Erythroblast (primary cell): ENCODE measurements at places on chromosomes 3 and 15.
A peak's percentile ranks its signal among the peaks of the same experiment; 100 is the strongest.

DNA sequence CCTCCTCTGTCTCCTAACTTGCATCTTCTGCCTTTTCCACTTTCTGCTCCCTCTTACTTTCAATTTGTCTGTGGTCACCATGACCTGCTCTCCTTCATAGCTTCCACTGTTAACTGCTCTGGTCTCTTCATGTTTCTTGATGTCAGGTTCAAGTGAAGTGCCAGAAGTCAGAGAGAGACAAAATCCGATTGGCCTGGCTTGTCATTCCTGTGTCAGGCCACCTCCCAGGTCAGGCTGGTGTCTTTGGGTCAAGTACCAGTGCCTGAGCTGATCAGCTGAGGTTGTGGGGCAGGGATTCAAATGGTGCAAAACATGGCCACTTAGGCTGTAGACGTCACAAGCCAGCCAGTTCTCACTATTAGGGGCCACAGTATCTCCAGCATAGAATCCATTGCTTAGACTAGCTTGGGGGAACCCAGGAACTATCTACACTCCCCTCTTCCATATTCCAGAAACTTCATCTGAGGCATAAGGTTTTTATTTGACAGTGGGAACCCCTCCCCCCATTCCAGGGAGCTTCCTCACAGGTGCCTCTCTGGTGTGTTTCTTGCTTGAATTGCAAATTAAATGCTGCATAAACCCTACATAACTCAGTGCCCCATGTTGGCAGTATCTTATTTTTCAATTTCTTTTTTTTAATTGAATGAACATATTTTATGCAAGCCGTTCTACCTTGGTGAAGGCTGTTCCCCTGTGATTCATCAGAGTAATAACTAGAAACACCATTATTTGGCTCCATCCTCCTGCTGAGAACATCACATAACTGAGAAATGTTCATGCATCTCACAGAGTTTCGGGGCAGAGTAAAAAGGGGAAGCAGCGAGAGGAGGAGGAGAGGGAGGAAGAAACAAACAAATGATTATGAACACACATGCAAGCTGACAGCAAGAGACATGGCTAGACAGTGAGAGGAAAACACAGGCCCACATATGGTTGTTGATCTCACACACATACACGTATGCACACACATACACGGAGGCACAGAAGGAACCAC, 175.8 kb downstream of the TLE3 start:
- DNase-seq = no peak

- no peak for DNase-seq
These were observed 7.5 kb upstream of the PHLDB2 start for GRCh38 chr3:111851511-111851954.

- DNase-seq = no peak
These were observed 619 bp upstream of the CMTM8 start for GRCh38 chr3:32237670-32238452.

DNA sequence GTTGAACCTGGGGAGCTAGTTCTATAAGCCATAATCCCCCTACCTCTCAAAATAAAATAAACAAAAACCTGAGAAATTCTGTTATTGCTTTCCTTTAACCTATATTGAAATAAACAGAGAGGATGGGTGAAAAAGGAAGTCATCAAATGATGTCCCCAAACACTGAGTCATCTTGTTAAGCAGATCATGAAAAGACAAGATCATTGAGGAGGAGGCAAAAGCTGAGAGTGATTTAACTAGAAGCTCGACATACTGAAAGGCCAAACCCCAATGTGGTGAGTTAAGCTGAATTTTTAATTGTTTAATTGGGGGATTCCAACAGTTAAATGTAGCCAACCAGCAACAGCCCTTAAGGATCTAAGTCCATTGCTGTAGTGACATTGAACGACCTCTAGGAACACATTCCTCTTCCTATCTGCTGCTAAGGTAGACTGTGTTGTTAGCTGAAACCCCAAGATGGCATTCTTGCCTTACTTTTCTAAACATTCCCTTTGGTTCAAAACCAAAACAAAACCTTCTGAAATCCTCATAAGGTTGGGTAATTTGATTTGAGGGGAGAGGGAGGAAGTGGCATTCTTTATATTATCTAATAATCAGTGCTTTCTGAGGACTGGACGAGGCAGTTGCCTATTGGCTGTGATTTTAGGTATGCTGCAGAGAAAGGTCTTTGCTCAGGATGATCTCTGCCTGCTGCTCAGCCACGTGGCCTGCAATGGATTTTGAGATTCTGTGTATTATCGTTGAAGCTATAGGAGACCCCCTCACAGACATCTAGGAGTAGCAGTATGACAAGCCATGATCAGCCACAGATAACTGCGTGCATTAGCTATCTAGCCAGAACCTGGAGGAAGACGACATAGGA, 62.7 kb upstream of the BNIP2 start:
- DNase-seq = no peak

- DNase-seq = no peak
These were observed 357.2 kb downstream of the GABRG3 start for GRCh38 chr15:27328186-27328585.

DNA sequence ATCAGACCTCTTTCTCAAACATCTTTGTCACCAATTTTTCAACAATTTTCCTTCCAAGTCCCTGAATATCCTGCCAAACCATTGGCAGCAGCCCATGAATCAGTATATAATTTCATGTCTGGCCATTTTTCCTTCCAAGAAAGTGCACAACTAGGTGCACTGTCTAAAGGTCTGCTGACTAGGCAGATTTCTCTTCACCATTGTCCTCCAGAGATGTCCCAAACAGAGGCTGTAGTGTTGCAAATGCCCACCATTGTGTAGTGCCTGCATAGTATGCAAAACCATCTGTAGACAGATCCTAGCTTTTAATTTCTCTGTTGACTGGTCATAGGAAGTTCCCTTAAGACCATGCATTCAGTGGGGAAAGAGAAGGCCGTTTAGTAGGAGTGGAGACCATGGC, 25.0 kb upstream of the GOLGA6L2 start:
- DNase-seq = no peak

GRCh38 chr3:37580237-37580636, 281.4 kb upstream of the CTDSPL start:
- no peak for DNase-seq

- DNase-seq = no peak
These were observed 84.9 kb upstream of the SEC13 start for GRCh38 chr3:10405816-10406215.

GRCh38 chr3:32531010-32531647, 28.5 kb upstream of the CMTM6 start:
- no peak for DNase-seq

DNA sequence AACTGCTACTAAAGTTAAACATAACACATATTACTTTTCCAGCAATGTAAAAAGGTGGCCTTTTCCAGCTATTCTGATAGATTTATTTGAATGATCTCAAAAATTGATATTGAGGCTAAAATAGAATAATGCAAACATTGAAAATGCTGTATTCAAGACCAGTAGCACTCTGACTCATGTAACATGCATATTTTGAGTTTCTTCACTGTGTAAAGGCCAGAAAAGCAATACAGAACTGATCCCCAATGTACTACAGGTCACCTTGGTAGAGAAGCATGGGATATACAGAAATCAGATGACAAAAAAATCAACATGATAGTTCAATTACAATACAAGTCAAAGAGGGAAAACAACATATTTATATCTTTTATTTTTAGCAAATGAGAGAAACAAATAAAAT, 419.6 kb downstream of the DIPK2A start:
- DNase-seq = no peak

- DNase-seq = no peak
These were observed 5.2 kb downstream of the CACNA2D3 start for GRCh38 chr3:54127499-54128056.

DNA sequence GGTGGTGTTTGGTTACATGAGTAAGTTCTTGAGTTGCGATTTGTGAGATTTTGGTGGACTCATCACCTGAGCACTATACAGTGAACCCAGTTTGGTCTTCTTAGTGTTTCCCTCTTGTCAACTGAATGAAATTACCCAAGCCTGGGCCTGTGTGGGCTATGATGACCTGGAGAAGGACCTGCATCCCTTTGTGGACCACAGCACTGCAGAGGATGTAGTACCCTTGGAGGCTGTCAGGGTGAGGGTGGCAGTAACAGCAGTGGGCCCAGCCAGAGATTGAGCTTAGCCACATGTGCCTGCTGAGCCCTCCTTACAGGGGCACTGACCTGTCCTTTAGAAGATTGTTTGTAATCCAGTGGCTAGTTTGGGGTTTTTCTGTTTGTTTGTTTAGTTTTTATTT, 250.1 kb upstream of the TRIM42 start:
- no peak for DNase-seq

- DNase-seq = no peak
These were observed 462.7 kb downstream of the PLOD2 start for GRCh38 chr3:145698250-145698649.

- DNase-seq = peak; percentile 34
These were observed 291.0 kb upstream of the CHRM5 start for GRCh38 chr15:33677238-33677830.

DNA sequence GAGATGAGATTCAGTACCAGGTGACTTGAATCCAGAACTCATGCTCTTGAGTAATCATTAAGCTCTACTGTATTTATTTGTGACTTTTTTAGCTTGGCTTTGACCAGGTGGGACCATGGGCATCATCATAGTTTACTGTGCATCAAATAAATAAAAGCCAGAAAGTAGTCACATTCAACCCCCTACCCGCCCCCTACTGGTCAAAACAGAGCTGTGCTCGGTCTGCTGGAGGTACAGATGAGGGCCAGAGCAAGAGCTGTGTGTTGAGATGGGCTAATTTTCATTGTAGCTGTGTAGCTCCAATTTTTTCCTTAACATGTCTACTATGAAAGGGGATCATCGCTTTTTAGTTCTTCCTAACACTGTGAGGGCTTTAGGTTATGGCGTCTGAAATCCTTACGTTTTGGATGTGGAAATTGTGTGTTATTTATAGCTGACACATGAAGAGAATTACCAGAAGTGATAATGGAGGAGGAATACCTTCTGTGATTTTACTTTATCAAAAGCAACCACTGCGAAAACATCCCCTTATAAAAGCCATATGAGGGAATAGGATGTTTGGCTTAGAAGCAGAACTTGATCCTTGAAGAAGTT, 375.1 kb downstream of the PTPRG start:
- DNase-seq = peak; percentile 3

- DNase-seq = no peak
These were observed 50.8 kb upstream of the DYNC1LI1 start for GRCh38 chr3:32621466-32621865.

GRCh38 chr15:72201391-72201921, 3.9 kb upstream of the GRAMD2A start:
- DNase-seq = no peak

DNA sequence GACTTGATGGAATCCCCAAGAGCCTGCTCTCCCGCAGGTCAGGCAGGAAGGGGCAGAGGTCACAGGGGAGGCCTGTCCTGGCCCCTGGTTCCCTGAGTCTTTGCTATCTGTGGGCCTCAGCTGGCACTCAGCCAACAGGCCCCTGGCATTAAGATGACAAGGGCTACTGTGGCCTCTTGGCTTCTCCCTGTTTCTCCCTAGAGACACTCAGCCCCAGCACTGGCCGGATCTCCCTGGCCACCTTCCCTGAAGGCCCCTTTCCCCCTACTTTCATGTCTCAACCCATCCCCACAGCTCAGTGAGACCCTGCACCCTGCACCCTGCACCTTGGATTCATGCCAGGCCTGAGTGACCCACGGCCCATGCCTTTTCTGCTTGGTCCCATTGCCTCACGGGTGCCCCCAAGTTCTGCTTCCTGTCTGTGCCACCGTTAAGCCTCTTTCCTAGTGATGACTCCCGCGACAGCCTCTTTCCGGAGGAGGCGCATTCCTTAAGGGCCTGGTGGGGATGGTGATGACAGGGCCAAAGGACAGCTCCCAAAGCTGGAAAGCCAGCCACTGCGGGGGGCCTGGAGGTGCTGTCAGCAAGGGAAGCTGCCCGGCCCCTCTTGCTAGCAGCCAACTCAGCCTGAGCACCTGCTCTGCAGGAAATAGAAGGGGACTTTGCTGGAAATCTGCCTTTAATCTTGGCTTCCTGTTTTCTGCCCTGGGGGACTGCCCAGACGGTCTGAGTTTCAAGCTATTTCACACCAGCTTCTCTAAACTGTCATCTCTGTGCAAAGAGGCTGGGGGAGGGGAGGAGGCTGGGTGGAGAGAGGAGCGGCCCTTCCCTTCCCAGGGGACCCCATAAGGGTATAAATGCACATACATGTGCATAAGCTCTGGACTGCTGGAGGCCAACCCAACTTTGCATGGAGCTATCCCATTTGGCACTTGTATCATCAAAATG, 4.8 kb upstream of the CSK start:
- peak; percentile 42 for DNase-seq

DNA sequence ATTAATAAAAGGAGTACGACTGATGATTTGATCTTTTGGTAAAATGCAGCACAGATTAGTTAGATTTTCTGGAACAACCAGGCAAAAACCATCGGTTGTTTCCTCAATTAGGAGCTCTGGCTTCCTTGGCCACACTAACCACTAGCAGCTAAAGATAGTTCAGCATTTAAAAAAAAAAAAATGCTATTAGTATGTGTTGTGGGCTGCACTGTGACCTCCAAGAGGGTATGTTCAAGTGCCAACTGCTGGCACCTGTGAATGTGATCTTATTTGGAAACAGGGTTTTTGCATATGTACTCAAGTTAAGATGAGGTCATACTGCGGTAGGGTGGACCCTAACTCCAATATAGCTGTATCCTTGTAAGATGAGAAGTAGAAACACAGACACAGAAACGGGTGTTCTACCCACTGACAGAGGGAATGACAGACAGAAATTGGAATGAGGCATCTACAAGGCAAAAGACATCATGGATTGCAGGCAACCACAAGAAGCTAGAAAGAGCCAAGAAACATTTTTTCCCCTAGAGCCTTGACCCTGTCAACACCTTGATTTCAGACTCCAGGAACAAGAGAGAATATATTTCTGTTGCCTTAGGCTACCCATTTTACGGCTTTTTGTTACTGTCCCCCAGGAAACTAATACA, 534.6 kb upstream of the ROBO2 start:
- DNase-seq = no peak

DNA sequence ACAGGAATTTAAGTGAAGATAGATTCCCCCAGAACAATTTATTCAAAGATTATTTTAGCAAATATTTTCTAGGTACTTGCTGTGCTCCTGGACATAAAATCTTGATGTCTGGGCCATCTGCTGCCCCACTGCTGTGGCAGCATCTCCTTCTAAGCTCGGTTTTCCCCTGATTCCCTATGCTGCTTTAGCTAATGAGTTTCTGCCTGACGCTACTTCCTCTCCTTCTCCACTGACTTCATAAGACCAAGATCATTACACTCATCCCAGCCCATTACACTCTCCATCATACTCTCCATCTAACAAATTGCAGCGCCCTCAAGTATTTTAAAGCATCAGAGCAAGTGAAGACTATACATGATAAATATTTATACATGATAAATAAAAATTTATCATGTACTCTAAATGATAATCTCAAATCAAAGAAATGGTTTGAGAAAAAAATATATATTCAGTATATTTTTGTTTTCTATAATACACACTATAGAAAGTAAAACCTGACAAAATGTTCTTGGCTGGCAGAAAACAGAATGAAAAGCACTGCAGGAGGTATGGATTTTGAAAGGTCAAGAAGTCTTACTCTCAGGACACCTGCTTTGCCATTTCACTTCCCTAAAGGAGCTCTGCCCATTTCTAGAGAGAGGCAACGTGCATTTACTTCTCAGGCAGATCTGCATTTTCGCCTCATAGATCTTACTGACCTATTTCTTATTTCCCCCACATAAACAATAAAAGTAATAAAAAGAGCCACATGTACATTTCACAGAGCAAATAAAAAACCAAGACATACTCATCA, 232.0 kb downstream of the KCNMB2 start:
- DNase-seq = no peak
